ENCODE measurements at places on chromosomes 4 and X.

DNA sequence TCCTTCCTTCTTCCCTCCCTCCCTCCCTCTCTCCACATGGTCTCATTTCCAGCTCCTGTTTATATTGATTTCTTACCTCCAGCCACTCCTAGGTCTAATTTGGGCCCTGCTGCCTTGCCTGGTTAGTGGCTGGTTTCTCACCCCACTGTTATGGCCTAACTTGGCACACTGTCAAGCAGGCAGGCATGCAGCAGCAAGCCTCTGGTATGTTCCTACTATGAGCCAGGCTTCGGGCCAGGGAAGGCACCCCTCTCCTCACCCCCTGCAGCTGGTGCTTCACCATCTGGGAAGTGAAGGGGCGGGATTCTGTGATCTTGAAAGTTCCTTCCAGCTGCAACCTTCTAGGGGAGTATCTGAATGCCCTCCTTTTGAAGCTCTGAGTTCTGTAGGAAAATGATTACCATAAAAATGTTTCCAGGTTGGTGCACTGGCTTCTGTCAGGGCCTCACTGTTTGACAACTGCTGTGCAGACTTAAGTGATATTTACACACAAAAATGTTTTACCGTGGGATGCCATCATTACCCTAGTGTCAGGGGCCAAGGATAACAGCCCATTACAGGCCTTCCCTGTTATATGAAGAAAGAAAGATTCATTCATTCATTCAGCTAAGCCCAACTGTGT is 10.1 kb upstream of the VMA21 start:
- DNase-seq: no peak

DNA sequence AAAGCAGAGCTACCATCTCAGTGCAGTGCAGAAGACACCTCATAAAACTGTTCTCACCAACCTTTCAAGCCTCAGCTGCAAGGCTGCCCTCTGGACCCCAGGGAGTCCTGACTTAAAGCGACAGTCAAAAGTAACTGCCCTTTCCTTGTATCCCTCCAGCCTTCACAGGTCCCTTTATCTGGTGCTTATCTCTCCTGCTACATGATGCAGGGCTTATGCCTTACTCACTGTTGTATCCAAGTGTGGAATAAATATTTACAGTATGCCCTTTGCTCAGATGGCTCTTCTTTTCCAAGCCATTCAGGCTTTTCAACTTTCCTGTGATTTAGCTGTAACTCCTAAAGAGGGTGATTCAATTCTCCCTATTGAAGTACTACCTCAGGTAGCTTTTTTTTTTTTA is 92.6 kb downstream of the KDR start:
- DNase-seq: no peak

DNA sequence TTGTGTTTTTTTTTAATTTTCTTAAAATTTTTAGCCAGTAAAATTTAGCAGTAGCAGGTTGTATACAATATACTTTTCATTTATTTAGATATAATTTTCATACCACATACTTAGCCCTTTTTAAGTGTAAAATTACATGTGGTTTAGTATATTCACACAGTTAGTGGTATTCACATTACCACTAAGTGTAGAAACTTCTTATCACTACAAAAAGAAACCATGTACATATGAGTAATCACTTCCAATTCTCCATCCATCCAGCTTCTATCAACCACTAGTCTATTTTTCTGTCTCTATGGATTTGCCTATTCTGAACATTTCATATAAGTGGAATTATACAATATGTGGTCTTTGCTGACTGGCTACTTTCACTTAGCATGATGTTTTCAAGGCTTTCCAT is 109.0 kb downstream of the ZC4H2 start:
- no peak for DNase-seq

- DNase-seq: no peak
Observed at GRCh38 chr4:171834640-171835039, 21.4 kb downstream of the GALNTL6 start.

DNA sequence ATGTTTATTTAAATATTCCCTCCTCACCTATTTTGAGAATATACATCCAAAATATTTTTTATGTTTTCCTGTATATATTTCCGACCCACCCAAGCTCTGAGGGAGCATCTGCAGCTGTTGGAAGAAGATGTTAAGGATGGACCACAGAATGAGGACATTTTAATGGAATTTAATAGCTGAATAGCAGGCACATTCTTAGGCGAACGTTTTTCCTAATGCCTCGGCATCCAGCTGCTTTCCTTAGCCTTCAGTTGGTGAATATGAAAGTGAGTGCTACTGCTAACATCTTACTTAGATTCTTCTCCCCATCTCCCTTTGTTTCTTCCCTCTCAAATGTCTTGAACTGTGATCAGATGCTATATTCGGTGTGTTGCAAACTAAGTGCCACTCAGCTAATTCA is 158.0 kb upstream of the CTSO start:
- DNase-seq: no peak

DNA sequence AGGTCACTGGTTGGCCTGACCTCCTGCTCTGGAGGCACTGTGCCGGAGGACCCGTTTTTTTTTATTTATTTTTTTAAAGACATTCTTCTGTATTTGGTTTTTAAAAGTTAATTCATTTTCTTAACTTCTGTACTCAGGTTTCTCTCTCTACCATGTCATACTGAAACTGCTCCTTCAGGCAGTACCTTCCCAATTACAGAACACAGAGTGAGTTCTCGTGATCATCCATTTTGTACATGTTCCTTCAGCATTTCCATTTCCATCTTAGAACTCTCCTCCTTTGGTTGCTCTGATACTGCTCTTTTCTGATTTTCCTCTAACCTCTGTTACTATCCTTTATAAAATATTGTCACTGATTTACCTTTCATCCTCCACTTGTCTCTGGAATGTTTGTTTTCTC is 17.9 kb downstream of the UBE2K start:
- DNase-seq: no peak

GRCh38 chr4:1767061-1767769 is 25.9 kb upstream of the FGFR3 start:
- DNase-seq: no peak

- DNase-seq: peak; percentile 2
Observed at GRCh38 chr4:153573881-153574802, 108.0 kb downstream of the TMEM131L start.

DNA sequence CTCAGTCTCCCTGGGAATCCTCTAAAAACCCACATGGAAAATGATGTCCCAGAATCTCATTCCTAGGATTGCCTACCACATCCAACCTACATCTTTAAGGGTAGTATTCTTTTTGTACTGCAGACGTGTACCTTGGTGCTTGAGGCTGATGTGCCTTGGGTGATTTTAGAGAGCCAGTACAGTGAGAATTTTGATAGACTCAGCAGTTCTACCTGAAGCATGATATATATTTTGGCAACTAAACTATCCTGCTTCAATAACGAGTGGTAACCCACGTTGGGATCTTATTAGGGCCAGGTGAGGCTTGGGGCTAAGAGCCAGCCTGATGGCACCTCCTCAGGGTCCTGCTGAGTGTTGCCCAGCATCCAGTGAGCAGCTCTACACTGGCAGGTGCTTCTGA is 140.4 kb downstream of the ZNF518B start:
- DNase-seq: no peak

DNA sequence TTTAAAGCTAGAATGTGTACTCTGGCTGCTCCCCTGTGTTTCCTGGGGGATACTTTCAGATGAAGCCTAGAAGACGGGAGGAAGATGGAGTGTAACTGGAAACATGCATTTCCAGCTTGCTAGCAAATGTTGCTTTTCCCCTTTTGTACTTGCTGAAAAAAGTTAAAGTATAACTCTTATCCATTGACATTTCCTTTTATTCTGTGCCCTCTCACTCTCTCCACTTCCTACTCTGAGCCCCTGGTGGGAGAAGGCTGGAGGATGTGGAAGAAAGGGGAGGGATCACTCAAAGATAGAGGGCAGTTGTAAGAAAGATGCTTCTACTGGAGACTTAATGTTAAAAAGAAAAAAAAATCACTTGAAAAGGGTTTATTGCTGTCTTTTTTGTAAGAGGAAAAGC is 396.5 kb downstream of the DTHD1 start:
- DNase-seq: no peak

- no peak for DNase-seq
Observed at GRCh38 chrX:121160987-121161386, 113.6 kb downstream of the GLUD2 start.

GRCh38 chr4:118889312-118889691 is 648 bp downstream of the SYNPO2 start:
- peak; percentile 19 for DNase-seq

DNA sequence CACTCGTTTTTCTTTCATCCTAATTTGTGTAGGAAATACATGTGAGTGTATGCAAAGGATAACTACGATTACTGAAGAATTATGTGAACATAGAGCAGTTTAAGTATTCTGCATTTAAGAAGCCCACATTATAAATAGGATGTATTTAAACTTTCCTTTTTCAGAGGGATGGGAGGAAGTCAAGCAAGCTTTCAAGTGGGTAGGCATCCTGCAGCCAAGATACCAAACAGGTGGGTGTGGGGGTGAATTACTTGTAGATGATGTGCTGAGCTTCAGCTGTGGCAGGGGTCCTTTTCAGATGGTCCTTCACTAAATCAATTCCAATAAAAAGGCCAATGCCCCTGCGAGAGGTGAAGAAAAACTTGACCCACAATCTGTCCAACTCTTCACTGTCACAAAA is 16.3 kb downstream of the ETNPPL start:
- no peak for DNase-seq
